NCI-H2107 (cell line): ENCODE measurements at places on chromosomes 3 and 15.

DNA sequence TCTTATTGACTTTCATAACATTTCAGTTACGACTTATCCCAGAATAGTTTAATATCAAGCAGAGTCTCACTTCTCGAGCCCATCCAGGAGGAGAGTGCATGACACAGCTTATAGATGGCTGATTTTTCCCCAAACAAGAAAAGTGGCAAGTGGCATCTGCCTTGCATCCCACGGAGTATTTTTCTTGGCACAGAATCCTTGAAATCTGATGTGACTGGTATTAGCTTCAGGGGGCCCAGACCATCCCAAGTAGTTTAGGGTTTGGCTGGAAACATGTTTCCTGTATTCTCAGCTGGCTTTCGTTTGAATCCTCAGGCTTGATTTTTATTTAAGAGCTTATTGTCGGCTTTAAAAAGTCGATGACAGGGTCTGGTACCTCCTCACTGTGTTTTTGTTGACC lies 20.7 kb upstream of the FBXL22 start:
- no peak for DNase-seq

DNA sequence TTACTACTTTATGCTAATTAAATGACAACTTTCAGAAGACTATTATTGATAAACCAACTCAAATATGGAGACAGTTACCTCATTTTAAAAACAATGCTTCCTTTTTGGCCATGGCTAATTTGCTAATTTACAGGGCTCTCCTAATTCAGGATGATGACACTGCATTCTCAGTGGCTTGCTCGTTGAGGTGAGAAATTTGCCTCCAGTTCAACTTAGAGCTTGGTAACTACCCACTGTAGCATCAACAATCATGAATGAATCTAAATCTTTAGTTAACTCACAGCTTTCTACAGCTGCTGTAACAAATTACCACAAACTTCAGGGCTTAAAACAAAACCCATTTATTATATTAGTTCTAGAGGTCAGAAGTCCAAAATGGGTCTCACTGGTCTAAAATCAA lies 14.0 kb downstream of the PBRM1 start:
- DNase-seq: no peak

- DNase-seq: no peak
Observed at GRCh38 chr3:116815321-116815720, 105.7 kb downstream of the TUSC7 start.

DNA sequence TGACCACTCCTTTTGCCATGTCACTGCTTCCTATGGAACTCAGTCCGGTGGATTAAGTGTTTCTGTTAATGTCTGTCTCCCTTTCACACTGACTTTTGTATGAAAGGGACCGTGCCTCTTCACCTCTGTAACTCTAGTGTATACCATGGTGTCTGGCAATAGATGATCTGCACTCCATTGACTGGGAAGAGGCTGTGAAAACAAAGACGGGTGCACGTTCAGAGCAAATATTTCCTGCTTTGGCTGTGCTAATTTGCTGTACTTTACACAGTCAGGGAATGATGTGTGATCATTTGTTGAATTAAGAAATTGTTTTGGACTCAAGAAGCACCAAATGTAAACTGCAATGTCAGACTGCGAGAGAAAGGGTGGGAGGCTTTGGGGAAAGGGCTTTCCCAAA lies 315.2 kb downstream of the RORA start:
- no peak for DNase-seq

DNA sequence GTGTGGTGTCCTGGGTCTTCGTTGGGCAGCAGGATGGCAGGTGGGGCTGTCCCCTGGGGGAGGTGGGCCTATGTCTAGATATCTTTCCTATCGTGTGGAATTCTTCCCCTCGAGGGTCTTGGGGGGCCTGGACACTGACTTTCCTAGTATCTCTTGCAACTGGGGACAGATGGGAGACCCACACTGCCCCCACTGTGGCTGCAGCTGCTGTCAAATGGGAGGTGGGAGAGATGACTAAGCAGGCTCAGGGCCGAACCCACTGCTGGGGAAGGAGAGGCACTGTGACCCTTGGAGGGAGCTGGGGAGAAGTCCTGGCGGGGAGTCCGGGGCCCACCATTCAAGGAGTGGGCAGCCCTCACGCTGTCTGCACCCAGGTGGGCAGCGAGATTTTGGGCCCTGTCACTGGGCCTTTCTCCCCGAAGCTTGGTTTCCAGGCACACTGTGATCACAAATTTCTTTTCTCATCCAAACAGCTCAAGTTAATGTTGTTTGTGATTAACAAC lies 2.9 kb upstream of the FBLN2 start:
- no peak for DNase-seq

DNA sequence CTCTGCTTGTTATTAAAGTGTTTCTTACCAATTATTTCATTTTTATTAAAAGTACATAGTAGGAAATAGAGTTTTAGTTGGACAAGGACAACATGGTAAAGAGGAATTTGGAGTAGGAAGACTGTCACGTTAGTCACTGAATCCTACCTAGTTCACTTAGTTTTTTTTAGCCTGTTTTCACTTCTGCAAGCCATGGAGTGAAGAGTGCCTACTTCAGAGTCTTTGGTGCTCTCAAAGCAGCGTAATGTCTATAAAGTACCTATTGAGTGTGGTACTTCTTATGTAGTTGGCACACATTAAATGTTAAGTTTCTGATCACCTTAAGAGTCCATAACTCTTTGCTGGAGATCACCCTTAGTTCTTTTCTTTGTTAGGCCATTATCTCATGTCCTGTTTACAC lies 78.7 kb downstream of the LPP start:
- no peak for DNase-seq

- DNase-seq: no peak
Observed at GRCh38 chr15:82854554-82854953, 45.1 kb downstream of the WHAMM start.

DNA sequence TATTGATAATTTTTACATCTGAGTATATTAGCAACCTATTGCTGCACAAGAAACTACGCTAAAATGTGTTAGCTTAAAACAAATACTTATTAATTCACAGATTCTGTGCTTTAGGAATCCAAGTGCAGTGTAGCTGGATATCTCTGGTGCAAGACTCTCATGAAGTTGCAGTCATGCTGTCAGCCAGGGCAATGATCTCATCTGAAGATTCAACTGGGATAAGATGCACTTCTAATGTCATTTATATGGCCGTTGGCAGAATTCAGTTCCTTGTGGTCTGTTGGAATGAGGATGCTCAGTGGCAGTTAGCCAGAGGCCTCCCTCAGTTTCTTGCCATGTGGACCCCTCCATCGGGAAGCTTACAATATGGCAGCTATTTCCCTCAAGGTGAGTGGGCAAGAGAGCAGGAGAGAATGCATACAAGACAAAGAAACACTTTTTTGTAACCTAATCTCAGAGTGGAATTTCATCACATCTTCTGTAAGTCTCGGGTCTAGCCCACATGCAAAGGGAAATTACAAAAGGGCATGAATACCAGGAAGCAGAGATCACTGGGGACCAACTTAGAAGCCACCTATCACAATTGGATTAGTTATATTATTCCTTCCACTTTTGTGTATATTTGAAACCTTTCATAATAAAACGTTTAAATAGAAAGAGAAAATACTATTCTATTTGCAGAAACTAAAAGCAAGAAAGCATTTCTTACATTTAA lies 61.6 kb downstream of the DPH6 start:
- no peak for DNase-seq

DNA sequence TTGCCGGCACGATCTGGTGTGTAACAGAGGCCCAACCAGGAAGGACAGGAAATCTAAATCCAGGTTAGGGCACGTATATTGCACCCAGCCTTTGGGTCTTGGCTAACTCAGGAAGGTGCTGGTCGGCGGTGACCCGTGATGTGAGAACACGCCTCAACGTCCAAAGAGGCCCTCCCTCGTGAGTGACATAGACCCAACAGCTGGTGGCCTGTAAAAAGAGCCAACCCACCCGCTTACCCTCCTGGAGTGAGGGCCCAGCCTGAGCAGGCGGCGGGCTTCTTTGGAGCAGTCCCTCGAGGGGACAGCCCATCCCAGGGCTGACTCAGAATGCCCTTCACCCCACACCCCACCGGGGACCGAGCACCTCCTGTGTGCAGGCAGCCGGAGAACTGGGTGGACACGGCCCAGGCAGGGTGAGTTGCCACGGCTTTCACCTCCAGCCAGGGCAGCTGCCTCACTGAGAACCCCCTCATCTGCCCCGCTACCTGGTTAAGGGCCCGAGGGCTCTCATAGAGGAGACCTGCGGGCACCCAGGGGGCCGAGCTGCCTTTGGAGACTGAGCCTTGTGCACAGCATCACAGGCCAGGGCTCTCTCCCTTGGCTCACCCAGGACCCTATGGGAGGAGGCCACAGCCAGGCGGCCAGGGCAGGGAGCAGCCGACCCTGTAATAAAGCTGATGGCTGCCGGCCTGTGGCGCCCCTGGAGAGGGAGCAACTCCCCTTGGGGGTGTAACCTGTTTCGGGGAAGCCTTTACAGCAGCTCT lies 41.8 kb downstream of the ZNF710 start:
- no peak for DNase-seq

DNA sequence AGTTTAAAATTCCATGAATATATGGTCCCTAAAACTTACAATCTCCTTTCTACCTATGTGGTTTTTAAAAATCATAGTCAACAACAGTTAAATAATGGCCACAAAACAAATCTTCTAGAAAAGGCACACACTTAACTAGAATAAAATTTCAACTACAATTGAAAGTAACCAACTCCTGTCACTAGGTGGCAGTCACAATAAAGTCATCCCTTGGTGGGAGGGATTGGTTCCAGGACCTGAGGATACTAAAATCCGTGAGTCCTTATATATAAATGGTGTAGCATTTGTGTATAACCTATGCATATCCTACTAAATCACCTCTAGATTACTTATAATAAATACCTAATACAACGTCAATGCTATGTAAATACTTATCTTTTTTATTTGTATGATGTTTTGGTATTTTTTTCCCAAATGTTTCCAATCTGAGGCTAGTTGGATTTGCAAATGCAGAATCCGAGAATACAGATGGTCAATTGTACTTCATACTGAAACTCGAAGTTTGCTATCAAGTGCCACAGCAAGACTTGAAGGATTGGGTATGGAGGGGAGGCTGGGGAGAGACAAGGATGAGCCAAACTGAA lies 172.6 kb downstream of the FMN1 start:
- no peak for DNase-seq

DNA sequence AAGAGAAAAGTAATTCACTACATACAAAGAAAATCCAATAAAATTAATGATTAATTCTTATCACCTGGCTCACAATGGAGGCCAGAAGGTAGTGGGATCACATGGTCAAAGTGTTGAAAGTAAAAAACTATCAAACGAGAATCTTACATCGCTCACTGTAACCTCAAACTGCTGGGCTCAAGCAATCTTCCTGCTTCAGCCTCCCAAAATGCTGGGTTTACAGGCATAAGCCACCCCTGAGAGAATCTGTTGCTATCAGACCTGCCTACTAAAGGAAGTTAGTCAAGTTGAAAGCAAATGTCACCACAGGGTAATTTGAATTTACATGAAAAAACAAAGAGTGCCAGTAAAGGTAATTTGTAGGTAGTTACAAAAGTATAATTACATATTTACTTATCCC lies 103.3 kb downstream of the PCCB start:
- DNase-seq: no peak

DNA sequence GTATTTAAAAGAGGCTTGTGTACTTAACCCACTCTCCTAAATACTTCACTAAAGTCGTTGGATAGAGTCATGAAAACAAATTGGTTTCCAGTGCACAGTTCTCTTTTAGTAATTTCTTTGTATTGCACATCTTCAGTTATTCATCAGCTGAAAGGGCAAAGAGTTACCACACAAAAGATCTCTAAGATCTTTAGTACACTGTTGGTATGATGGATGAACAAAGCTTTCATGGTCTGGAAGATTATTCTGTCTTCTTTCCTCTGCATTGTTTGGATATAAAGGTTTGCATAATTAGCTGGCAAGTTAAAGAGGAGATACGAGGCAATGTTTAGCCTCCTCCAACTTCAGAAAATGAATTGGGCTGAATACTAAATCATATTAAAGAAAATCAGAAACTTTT lies 40.5 kb downstream of the BCHE start:
- no peak for DNase-seq

DNA sequence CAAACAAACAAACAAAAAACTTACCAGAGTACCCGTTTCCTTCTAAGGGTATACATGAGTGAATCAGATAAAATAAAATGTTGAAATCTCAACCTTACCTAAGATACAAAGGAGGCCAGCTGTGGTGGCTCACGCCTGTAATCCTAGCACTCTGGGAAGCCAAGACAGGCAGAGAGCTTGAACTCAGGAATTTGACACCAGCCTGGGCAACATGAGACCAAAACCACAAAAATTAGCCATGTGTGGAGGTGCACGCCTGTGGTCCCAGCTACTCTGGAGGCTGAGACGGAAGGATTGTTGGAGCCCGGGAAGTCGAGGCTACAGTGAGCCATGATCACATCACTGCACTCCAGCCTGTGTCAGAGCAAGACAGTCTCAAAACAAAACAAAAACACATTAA lies 11.0 kb upstream of the FAM219B start:
- DNase-seq: no peak

GRCh38 chr3:30520699-30521098 lies 85.7 kb upstream of the TGFBR2 start:
- DNase-seq: no peak

DNA sequence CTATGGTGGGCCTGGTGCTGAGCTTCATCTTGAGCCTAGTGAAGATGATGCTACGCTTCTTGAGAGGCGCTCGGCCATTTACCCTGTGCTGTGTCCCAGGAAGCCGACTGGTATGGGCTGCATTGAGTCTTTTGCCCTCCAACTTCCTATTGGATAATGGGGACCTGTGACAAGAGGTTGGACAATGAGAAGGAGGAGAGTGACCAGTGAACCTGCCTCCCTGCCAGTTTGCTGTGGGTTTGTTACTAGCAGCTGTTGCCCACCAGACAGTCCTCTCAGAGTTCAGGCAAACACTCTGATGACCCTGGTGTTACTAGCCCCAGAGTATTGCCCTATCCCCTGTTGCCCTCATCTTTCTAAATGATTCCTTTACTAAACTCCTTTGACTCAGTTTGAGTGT lies 99.6 kb upstream of the PFN2 start:
- no peak for DNase-seq

DNA sequence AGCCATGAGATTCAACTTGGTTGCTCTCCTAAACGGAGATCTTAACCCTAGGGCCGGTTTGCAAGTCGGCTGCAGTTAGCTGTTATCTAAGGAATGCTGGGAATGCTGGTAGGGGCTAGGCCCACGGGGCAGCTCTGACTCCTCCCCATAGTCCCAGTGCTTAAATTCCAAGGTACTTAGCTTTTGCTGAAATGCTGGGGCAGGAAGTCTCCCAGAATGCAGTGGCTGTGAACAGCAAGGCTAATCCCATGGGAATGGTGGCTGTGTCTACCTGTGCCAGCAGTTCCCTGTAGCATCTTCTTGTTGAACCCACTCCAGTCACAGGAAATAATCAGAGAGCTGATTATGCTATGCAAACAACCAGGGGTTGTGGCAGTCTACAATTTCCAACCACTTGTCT lies 102.5 kb upstream of the TJP1 start:
- no peak for DNase-seq

DNA sequence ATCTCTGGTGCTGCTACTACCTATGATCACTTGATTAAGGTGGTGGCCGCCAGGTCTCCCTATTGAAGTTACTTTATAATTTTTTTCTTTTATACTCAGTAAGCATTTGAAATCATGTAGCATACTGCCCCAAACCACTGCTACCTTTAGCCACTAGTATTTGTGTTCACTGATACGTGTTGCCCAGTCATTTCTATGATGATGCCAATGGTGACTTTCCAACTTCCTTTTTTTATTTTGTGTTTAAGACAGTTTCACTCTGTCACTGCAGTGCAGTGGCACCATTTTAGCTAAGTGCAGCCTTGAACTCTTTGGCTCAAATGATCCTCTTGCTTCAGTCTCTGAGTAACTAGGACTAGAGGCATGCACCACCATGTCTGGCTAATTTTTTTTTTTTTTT lies 598.2 kb downstream of the NAALADL2 start:
- no peak for DNase-seq

- no peak for DNase-seq
Observed at GRCh38 chr3:153166206-153166605, 4.2 kb downstream of the RAP2B start.
